Heart left ventricle (tissue), 16 donors: ENCODE measurements at places on chromosomes 1 and 21. TPM values are rescaled to one million over a fixed set of nuclear protein-coding genes. Genes with fewer than 3 reads are reported as not detected.

KLHL21 gene
- 47.8 TPM for polyA plus RNA-seq

RBP7 gene
- polyA plus RNA-seq = 43.8 TPM

RAP1GAP gene
- 4.1 TPM for polyA plus RNA-seq

CACNA1S gene
- not detected for polyA plus RNA-seq

UMODL1 gene
- polyA plus RNA-seq = not detected

GJA9 gene
- 0.11 TPM for polyA plus RNA-seq

LCE1F gene
- not detected for polyA plus RNA-seq

KRTAP7-1 gene
- polyA plus RNA-seq = not detected

TDRD5 gene
- not detected for polyA plus RNA-seq

SLC2A5 gene
- polyA plus RNA-seq = 1.1 TPM

DNA sequence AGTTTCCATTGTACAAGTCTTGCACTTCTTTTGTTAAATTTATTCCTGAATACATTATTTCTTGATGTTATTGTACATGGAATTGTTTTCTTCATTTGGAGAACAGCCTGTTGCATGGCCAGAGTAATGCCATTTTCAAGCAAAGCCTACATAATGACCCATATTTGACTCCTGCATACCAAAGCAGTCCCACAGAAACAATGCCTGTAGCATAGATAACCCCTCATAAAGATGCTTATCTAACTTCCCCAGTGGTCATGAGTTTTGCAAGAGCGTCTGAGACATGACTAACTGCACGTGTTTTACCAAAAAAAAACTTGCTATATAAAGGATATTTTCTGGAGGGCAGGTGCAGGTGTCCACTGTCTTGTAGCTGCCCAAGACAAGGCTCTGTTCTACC is 30.3 kb upstream of the RLF start:
- DNase-seq = no peak

GRCh38 chr1:94011709-94012595 is 102.7 kb upstream of the GCLM start:
- DNase-seq = no peak

DNA sequence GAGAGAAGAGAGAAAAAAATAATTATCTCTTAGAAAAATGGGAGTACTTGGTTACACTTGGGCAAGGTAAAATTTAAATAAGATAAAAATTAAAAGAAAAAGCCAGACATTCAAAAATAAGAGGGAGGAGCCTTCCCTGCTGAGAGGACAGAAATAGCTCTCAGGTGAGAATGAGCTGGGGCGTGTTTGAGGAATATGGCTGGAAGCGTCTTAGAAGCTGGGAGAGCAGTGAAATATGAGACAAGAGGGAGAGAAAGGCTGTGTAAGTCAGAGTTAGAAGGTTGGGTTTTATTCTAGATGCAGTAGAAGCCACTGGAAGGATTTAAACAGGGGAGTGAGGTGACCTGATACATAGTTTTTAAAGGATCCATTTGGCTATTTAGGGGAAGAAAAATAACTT is 154.2 kb upstream of the L1TD1 start:
- no peak for DNase-seq

- no peak for DNase-seq
Observed at GRCh38 chr1:171744986-171745385, 3.1 kb upstream of the VAMP4 start.

- peak; percentile 77 for DNase-seq
Observed at GRCh38 chr1:6223617-6224016, 12.1 kb downstream of the ICMT start.

- no peak for DNase-seq
Observed at GRCh38 chr1:183168308-183168707, 17.8 kb upstream of the LAMC2 start.

- DNase-seq = no peak
Observed at GRCh38 chr1:58885998-58886397, 102.2 kb upstream of the JUN start.

GRCh38 chr1:29793653-29794348 is 557.5 kb downstream of the PTPRU start:
- no peak for DNase-seq

- DNase-seq = no peak
Observed at GRCh38 chr1:199936441-199936840, 91.1 kb upstream of the NR5A2 start.

- DNase-seq = no peak
Observed at GRCh38 chr21:25370311-25370744, 237.0 kb downstream of the MRPL39 start.

GRCh38 chr1:207186503-207186902 is 82.5 kb downstream of the C4BPA start:
- no peak for DNase-seq

GRCh38 chr1:39272027-39272797 is 67.7 kb downstream of the MACF1 start:
- no peak for DNase-seq

DNA sequence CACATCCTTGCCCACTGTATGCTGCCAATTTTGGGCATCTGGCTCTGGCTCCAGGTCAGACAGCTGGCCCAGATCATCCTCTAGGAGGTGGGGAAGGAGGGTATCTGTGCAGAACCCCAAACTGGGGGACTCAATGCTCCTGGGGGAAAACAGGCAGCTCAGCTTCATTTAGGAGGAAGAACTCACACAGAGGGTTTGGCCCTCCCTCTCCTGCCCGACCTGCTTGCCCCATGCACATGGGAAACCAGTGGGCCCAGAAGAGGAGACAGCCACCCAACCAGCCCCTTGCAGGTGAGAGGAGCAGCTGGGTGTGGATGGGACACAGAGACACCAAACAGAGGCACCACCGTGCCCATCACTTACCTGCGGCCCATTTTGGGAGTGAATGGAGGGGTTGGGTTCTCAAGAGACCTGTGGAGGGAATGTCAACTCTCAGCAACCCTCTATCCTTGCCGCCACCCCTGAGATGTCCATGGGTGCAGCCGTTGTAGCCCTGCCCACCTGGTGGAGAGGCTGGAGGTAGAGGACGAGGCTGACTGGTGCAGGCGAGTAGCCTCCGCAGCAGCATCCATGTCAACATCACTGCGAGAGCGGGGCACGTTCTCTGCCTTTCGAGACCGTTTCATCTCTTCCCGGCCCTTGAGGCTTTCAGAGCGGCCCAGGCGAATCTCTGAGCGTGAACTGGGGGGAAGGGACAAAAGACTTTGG is 27.5 kb downstream of the LRRC71 start:
- DNase-seq = peak; percentile 13

GRCh38 chr21:42016364-42016985 is 6.3 kb upstream of the ZBTB21 start:
- DNase-seq = no peak

- peak; percentile 10 for DNase-seq
Observed at GRCh38 chr1:41452704-41453290, 31.7 kb downstream of the EDN2 start.

DNA sequence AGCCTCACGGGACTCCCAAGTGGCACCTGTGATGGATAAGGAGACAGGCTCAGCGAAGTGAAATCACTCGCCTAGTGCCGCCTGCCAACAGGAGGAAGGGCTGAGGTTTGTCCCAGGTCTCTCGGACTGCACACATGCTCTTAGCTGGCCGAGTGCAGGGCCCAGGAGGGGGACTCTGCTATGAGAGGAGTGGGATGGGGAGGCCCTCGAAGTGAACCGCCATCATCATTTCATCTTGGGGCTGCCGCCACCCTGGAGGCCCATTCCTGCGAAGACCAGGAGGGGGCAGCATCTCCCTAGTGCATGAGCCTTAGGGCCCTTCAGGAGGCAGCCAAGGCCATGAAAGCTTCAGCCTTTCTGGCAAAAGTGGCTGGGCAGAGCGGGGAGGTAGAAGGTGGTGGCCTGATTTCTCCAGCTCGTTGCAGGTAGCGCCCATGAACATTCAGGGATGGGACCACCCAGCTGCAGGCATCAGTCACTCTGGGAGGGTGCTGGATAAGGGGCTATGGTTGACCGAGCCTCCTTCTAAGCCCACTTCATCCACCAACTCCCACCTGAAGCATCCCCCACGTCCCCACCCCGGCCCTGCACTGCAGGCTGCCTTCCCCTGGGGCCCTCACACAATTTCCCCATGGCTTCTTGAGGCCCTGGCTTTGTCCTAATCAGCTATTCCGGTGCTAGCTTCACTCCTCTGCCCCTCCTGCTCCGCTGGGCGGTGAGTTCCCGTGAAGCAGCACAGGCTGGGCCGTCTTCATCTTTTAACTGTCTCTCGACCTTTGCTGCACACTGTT is 17.2 kb upstream of the RASSF5 start:
- DNase-seq = peak; percentile 68

DNA sequence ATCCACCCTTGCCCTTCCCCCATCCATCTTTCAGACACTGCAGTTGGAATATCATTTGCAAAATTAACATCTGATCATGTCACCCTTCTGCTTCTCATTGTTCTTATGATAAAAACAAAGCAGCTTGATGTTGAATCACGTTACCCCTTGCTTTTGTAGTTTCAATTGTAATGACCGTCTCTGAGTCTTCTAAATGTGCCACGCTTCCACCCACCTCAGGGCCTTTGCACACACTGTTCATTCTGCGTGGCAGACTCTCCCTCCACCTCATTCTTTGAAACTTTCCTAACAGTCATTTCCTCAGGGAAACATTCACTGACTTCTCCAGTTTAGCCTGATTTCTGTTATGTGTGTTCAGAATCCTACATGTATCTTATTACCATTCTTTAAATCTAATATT is 143.6 kb upstream of the LMO4 start:
- DNase-seq = no peak

DNA sequence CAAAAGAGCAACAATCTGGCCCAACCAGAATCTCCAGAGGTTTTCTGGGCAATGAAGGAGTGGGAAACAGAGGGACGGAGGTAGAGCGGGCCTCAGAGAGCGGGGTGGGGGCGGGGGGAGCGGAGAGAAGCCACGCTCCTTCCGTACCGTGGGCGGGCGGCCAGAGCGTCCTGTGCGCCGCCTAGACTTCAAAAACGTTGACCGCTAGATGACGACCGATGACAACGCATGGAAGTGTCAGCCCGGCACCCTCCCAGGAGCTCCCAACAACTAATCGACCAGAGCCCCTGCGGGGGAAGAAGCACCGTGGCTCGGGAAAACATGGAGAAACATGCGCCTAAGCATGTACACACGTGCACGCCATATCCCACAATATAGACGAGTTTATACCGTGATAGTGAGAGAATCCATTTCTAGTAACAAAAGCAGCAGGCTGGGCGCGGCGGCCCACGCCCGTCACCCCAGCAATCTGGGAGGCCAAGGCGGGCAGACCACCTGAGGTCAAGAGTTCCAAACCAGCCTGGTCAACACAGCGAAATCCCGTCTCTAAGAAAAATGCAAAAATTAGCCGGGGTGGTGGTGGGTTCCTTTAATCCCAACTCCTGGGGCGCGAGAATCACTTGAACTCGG is 131.9 kb downstream of the LIPI start:
- DNase-seq = no peak

- DNase-seq = no peak
Observed at GRCh38 chr1:217017165-217017564, 293.9 kb upstream of the ESRRG start.
